ENCODE measurements at places on chromosomes 3 and 15.

DNA sequence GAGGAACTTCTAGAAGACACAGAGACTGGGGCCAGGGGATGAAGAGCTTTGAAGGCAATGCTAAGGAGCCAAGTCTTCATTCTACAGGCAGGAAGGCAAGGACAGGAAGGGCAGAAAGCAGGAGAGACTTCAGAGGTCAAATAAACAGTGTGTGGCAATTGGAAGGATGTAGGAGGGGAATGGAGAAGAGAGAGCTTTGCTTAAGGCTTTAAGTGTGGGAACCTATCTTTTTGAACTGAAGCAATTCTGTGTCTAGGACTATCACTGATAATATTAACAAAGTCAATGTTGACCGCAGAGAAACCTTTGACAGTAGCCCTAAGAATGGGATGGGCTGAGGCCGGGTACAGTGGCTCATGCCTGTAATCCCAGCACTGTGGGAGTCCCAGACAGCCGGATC lies 325.0 kb downstream of the FOXP1 start:
- no peak for DNase-seq

DNA sequence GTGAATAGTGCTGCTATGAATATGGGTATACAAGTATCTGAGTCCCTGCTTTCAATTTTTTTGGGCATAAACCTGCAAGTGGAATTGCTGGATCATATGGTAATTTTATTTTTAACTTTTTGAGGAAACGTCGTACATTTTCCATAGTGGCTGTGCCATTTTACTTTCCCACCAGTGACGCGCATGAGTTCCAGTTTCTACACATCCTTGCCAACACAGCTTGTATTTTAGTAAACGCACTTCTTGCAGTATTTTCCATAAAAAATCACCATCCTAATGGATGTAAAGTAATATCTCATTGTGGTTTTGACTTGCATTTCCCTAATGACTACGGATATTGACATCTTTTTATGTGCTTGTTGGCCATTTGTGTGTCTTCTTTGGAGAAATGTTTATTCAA lies 105.0 kb downstream of the NFKBIZ start:
- no peak for DNase-seq

DNA sequence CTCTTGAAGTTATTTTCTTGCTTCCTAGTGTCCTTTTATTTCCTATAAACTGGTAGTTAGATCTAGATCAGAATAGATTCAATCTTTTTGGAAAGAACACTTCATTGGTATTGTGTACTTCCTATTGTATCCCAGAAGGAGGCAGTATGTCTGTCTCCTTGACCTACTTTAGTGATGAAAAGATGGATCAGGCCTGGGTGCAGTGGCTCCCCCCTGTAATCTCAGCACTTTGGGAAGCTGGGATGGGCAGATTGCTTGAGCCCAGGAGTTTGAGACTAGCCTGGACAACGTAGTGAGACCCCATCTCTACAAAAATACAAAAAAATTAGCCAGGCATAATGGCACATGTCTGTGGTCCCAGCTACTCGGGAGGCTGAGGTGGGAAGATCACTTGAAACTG lies 12.0 kb downstream of the BSN start:
- no peak for DNase-seq

GRCh38 chr15:33310481-33311311 lies at the start of gene RYR3:
Gene RYR3 (plus strand): TSS chr15:33310967. CDS start chr15:33311046, 79 bp downstream.
- DNase-seq = no peak

- no peak for DNase-seq
Measured at GRCh38 chr3:168157099-168157700, 61.5 kb upstream of the GOLIM4 start.

GRCh38 chr3:54897028-54897711 lies 30.7 kb downstream of the LRTM1 start:
- no peak for DNase-seq

DNA sequence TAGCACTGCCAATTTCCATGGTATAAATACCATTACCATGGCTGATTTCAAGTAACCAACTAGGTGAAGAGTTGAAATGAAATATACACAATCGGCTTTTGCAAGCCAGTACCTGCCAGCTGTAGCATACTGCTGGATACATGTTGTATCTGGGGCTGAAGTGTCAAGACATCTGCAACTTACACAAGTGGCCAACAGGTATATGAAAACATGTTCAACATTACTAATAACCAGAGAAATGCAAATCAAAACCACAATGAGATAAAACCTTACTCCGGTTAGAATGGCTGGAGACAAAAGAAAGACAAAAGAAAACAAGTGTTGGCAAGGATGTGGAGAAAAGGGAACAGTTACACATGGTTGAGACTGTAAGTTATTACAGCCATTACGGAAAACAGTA lies 11.6 kb downstream of the ATOSA start:
- DNase-seq = no peak

- DNase-seq = no peak
Measured at GRCh38 chr3:167958141-167958540, 137.6 kb downstream of the GOLIM4 start.

DNA sequence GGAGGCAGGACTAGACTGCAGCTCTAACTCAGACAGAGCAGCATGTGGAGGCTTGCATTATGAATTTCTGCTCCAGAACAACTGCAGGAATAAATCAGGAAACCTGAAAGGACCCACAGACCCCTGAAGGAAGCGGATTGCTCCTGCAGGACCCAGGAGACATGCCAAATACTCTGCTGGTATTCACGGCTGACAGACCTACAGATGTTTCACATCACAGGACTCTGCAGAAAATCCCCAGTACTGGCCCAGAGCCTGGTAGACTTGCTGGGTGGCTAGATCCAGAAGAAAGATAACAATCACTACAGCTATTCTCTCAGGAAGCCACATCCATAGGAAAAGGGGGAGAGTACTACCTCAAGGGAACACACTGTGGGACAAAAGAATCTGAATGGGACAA lies 942.1 kb downstream of the AGBL1 start:
- no peak for DNase-seq

DNA sequence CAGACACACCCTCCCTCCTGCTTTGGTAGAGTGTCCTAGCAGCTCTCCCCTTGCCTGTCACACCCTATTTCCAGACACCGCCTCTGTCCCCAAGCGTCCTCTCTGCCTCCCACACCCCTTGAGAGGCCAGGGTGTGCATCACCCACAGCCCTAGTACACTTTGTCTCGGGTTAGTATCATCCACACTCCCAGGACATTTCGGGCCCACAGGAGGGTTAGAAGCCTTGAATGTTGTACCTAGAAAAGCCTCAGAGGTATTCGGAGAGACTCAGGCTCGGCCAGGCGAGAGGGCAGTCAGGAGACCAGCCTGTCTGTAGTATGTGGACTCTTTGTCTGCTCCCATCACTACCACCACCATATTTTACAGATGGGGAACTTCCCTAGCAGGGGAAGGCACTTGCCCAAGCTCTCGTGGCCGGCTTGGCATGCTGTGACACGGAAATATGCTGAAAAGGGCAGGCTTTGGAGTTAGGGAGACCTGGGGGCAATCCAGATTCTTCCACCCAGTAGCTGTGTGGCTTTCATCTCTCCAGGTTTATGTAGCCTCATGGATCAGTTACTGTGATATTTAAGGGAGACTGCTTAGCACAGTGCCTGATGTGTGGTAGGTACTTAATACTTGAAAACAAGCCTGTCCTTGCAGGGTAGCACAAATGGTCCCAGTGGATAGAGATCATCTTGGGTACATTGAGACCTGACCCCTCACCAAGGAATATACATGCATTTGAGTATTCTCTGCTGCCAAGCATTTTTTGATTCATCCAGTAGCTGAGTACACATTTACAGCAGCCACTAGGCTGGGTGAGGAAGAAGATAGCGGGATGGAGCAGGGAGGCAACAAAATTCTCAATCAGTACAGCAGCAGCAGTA lies 1.4 kb downstream of the TMEM43 start:
- no peak for DNase-seq

- DNase-seq = no peak
Measured at GRCh38 chr3:43255662-43256061, 30.7 kb upstream of the SNRK start.

- peak; percentile 23 for DNase-seq
Measured at GRCh38 chr3:24311881-24312280, 182.8 kb downstream of the THRB start.

- DNase-seq = no peak
Measured at GRCh38 chr3:114899186-114899931, 247.7 kb downstream of the ZBTB20 start.

DNA sequence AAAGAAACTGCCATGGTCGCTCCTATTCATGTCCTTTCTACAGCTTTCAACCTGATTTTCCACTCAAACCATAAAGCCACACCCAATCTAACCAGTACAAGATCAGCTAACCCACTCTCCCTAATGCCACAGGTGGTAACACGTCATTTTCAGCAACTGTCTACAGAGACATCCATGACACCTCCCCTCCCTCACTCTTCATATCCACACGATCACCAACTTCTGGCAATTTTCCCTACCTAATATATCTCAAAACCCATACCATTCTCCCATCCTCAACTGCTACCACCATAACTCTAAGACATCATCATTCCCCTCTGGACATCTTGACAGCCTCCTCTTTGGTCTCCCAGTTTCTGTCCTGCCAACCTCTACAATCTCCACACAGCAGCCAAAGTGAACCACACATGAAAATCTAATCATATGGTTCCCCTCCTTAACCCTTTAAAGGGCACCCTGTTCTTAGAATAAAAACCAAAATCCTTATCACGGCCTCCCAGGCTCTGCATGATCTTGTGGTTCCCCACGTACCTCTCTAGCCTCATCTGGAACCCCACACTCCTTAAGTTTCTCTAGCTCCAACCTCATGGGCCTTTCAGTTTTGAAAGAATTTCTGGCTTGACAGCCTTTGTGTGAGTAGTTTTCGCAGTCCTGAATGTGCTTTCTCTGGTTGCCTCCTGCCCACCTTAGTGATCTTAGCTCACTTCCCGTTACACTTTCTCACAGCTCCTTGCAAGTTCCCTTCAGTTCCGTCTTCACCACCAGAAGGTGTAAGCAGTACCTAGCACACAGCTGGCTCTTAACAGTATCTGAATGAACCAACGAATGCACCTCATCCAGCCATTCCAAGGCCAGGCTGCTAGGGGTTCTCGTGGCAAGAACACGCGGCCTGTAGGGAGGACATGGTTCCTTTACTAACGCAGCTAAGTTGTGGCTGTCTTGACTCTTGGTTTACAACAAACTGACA lies 33.4 kb downstream of the SPINK8 start:
- DNase-seq = no peak

GRCh38 chr3:15108869-15109268 lies 9.9 kb upstream of the RBSN start:
- DNase-seq = no peak

- DNase-seq = no peak
Measured at GRCh38 chr3:149306751-149307434, 26.5 kb downstream of the TM4SF18 start.

DNA sequence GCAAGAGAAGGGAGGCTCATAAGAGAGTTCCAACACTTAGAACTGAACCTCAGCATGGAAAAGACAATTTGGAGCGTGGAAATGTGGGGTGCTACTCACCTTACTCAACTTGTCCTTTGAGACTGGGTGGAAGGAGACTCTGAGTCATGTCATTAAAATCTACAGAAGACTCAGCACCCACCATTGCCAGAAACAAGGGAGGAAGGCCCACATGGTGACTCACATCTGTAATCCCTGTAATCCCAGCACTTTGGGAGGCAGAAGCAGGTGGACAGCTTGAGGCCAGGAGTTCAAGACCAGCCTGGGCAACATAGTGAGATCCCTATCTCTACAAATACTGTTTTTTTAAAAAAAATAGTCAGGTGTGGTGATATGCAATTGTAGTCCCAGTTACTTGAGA lies 161.9 kb upstream of the UBE3A start:
- no peak for DNase-seq

- no peak for DNase-seq
Measured at GRCh38 chr3:190579514-190580137, 65.7 kb downstream of the IL1RAP start.

GRCh38 chr3:148945116-148945515 lies 46.2 kb upstream of the GYG1 start:
- no peak for DNase-seq

DNA sequence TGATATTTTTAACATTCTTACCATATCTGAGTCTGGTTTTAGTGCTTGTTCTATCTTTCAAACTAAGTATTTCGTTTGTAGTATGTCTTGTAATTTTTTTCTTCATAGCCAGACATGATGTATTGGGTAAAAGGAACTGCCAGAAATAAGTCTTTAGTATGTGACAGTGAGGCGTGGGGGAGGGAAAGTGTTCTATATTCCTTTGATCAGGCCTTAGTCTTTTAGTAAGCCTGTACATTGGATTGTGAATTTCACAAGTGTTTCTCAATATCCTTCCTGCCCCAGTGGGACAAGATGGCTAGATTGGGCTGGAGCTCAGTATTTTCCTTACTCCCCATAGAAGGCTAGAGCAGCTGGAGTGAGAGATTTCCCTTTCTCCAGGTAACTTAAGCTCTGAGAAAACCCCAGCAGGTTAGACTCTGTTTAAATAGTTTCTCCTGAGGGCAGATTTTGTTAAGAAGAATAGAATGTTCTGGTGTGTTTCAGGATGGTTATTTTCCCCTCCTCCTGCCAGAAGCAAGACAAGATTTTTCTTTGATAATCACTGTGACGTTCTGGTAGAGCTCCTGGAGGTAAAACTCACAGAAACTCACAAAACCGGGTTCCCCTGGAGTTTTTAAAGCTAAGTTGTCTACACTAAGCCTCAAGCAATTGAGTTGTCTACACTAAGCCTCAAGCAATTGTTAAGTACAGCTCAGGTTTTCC lies 140.7 kb upstream of the ARPP21 start:
- no peak for DNase-seq

DNA sequence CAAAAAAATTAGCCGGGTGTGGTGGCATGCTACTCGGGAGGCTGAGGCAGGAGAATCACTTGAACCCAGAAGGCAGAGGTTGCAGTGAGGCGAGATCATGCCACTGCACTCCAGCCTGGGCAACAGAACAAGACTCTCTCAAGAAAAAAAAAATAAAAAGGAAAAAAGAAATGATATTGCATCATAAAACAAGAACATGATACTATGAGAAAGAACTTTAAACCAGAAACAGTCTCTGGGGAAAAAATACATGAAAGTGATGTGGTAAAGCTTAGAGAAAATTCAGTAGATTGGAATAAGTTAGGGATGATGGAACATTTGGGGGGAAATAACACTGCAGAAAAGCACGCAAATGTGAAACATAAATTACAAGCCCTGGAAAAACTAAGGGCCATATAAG lies 54.7 kb downstream of the CRYGS start:
- no peak for DNase-seq

GRCh38 chr15:75810874-75811498 lies 32.3 kb upstream of the UBE2Q2 start:
- no peak for DNase-seq

- no peak for DNase-seq
Measured at GRCh38 chr15:59353994-59354416, 18.7 kb downstream of the MYO1E start.

- DNase-seq = no peak
Measured at GRCh38 chr3:147160984-147161383, 245.4 kb downstream of the ZIC4 start.

DNA sequence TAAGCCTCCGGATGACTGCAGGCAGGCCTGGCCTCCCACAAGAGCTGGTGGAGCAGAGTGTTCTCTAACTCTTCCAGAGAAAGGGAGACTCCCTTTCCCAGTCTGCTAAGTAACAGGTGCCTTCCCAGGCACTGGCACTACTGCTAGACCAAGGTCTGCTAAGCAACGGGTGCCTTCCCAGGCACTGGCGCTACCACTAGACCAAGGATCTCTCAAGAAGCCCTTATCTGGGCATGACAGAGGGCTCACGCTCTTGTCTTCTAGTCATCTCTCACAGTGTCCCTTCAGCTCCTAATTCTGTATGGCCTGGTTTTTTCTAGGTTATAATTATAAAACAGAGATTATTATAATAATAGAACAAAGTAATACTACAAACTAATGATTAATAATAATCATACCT lies 27.8 kb downstream of the MYL3 start:
- DNase-seq = no peak

- no peak for DNase-seq
Measured at GRCh38 chr15:65222891-65223290, 11.6 kb upstream of the CILP start.

GRCh38 chr3:52007291-52007690 lies 11.6 kb upstream of the RPL29 start:
- no peak for DNase-seq
